Daoy (cell line): ENCODE measurements at places on chromosomes 12 and 14. TPM values are rescaled to one million over a fixed set of nuclear protein-coding genes. Genes with fewer than 3 reads are reported as not detected.

The HOXC13 gene
- 2.5 and 2.8 TPM in 2 replicates for total RNA-seq

DNA sequence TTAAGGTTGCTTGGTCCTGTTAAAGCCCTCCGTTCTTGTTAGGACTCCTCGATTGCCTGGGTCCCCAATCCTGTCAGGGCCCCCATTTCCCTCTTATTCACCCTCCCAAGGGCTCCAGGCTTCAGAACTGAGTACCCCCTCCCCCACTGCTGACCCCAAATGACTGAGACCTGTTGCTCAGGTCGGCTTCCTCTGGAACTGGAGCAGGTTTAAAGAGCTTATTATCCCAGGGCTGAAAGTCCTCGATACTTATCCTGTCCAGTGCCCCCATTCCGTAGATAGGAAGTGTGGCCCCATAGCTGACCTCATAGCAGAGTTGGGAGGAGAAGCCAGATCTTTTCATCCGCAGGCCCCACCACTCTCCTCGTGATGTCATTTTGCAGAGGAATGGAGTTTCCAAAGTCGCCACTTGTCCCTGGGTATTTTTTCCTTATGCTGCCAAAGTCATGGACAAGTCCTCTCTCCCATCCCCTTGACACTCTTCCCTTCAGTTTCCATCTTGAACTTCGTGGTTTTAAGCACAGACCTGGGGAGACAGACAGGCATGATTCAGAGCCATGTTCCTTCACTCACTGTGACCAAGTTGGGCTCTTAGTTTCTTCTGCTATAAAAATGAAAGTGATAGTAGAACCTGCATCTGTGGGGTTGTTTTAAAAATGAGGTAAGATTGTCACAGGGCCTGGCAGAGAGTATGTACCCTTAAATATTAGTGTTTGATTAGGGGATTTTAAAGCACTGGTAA, 1.2 kb downstream of the USP30 start:
- DNase-seq = no peak

GRCh38 chr14:85576848-85577542, 47.1 kb downstream of the FLRT2 start:
- no peak for DNase-seq

DNA sequence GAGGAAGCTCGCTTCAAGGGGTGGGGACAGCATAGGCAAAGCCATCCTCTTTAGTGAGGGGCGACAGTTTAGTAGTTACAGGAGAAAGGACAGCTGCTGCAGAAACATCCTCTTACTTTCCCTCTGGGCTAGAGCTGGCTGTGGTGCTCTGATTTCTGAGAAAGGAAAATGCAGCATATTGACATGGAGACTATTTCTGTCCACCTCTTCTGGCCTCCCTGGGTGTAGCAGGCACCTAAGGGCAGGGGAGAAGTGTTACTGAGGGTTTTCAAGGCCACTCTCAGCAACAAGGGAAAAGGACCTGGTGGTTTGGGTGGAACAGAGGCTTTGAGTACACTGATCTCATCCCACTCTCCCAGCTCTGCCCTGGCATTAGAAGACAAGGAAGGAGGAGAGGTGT, 40.0 kb upstream of the CTDSP2 start:
- DNase-seq = no peak

GRCh38 chr12:4589941-4590340, 27.9 kb downstream of the DYRK4 start:
- no peak for DNase-seq

DNA sequence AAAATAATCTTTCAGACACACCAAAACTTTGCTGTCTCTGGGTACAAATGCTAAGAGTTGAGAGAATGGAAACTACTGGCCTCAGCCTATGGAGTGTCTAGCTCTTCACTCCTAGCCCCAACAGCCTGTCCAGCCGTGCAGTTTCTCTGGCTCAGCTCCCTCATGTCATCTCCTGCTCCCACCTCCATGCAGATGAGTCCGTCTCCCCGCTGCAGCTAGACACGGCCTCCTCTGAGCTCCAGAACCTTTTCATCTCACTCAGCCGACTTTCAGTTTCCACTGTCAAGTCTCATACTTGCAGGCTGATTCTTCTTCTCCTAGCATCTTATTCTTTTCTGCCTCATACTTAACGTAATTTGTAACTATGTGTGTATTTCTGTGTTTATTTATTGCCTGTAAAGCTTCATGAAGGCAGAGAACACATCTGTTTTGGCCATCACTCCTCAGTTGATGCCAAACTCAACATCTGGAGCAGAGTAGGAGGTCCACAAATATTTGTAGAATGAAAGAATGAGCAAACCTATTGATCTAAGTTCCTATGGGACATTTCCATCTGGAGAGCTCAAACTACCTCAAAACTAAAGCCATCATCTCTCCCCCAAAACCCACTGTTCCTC, 139.8 kb upstream of the PWP1 start:
- DNase-seq = no peak

GRCh38 chr14:35247777-35248475, 44.3 kb upstream of the PSMA6 start:
- DNase-seq = no peak

GRCh38 chr14:101715210-101716076, 46.1 kb upstream of the PPP2R5C start:
- DNase-seq = no peak

DNA sequence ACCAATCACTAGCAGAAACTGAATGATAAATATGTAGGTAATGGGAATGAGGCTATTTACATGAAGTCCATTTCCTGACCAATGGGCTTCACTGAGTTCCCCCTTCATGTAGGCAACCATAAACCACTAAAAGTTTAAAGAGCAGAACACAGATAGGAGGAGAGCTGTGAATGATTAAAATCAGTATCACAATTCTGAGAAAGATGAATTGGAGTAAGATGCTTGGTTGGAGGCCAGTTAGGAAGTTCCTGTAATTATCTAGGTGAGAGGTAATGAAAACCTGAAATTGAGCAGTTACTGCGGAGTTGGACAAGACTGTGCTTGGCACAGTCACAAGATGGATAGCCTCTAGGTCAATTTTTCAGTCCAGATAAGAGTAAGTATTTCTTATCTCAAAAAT, 56.6 kb downstream of the GALNT4 start:
- DNase-seq = no peak

DNA sequence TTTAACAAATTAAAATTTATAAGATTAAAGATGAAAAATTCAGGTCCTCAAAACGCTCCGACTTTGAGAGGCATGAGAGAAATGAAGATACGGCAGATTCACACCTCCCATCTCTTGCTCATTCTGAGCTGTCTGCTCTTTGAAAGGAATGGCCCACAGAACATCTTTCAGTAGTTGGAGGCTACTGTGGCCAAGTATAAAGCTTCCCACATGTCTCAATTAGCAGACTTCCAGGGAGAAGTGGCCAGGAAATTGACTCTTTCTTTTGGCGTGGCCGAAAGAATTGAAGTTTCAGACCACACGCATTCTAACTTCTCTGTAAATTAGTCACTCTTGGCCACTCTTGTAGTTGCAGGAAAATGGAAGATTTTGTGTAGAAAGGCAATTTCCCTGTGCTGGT, 129.2 kb downstream of the DIP2B start:
- peak; percentile 63 for DNase-seq

DNA sequence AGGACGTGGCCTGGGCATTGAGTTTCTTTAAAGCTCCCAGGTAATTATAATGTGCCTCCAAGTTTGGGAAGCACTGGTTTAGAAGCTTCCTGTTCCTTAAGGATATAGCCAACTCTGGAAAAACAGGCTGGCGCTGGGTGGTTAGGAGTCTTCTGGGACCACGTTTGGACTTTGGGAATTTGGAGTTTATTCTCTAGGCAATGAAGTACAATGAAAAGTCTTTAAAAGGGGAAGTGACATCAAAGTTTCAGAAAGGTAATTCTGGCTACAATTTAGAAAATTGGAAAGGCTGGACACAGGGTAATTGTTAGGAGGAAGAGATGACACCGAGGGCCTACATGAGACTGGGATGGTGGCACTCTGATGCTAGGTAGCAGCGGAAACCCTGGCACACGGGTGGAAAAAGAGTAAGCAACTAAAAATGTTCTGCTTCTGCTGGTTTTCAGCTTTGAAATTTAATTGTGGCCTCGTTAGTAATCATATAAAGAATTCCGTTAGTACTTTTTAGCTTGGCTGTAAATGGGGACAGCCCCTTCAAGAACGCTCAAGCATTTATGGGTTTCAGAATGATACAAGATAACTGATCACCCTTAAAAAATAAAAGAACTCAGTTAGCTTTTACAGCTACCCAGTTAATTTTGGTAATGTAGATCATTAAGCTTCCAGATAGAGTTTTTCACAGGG, 12.7 kb upstream of the DCP1B start:
- DNase-seq = no peak
